ENCODE measurements at places on chromosomes 16 and 17.

- DNase-seq: no peak
Measured at GRCh38 chr17:57120814-57121213, 35.8 kb downstream of the AKAP1 start.

GRCh38 chr16:79001156-79001967, 599.2 kb downstream of the MAF start:
- no peak for DNase-seq

- peak; percentile 64 for DNase-seq
Measured at GRCh38 chr16:27097800-27098230, 31.1 kb downstream of the C16orf82 start.

- no peak for DNase-seq
Measured at GRCh38 chr17:47701608-47702007, 7.6 kb downstream of the TBKBP1 start.

DNA sequence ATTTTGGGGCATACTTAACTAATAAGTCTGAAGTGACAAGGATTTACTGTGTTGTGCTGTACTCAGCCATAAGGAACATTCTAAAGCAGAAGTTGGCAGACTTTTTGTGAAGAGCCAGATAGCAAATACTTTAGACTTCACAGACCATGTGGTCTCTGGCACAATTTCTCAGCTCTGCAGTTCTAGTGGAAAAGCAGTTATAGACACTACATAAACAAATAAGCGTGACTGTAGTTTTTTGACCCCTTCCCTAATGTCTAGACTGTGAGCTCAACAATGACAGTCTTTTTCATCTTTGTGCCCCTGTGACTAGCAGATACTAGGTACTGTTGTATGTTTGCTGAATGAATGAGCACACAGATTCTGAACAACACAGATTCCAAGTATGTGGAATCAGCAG, 4.9 kb downstream of the RPAIN start:
- DNase-seq: no peak

DNA sequence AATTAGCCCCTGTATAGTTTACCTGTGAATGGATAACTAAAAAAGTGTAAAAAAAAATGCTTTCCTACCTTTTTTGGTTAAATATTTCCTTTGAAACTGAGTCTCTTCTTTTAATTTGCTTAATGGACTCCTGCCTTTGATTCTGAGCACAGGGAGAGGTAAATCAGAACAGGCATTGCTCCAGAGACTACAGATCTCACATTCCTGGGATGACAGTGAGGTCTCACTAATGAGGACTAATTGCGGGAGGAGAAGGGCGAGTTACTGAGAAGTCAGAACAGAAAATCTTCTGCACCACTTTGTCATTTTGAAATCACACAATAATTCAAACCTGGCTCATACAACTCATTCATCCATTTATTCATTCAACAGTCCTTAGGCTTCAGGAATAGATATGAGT, 437.0 kb upstream of the ASIC2 start:
- DNase-seq: no peak

- DNase-seq: no peak
Measured at GRCh38 chr17:72110231-72110941, 10.4 kb upstream of the SOX9 start.

DNA sequence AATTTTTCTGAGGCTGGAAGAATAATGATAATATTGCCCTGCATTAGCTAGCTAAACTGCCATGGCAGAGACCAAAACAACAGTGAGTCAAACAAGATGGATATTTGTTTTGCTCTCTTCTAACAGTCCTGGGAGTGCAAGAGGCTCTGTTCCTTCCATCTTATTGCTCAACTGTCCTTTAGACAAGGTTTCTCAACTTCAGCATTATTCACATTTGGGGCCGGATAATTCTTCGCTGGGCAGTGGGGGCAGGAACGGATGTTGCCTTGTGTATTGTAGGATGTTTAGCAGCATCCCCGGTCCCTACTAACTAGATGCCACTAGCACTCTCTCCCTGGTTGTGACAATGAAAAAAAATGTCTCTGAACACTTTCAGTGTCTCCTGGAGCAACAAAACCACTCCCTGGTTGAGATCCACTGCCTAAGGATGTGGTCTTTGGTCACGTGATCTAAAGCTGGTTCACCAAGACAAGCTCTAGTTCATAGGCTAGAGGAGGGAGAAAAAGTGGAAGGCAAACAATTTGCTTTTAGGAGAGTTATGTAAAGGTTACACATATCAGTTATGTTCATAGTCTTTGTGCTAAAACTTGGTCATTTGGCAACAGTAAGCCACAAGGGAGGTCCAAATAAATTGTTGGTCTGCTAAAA, 144.4 kb downstream of the PCTP start:
- no peak for DNase-seq

Data from fibroblast of skin of right quadriceps (primary cell).